Activated gamma-delta T cell (primary cell): ENCODE measurements at places on chromosomes 5 and 9.

DNA sequence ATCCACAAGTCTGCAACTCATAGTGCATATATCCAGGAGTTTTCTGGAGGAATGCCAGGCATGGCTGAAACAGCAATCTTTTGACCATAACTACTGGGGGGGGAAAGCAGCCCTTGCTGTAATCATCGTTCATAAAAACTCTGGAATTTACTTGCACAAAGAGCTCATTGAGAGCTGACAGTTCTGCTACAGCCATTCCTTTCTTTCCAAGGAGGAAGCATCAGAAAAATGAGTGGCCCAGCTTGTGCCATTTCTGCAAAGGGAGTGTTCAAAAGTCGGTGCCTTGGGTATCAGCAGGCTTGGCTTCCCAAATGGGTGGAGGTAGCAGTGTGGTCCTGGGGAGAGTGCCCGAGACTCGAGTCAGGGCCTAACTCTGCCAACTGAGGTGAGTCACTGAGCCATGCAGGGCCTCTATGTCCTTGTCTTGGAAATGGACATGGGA is 101.5 kb downstream of the GCNT1 start:
- no peak for DNase-seq

DNA sequence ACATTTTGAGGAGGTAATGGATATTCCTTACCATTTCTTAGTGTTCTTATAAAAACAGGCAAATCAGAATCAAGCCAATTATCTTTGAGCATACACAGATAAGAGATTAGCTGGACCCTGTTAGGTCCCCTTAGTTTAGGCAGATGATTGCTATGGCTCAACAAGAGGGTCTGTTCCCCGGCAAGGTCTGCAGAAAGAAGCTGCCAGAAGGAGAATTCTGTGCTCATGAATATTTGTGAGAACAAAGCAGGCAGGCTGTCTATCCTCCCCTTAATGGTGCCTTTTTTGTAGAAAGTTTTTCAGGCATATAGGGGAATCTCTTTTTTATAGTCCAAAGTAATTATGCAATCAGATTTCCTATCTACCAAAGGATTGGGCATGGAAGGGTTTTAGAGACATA is 27.5 kb downstream of the CAVIN4 start:
- no peak for DNase-seq

DNA sequence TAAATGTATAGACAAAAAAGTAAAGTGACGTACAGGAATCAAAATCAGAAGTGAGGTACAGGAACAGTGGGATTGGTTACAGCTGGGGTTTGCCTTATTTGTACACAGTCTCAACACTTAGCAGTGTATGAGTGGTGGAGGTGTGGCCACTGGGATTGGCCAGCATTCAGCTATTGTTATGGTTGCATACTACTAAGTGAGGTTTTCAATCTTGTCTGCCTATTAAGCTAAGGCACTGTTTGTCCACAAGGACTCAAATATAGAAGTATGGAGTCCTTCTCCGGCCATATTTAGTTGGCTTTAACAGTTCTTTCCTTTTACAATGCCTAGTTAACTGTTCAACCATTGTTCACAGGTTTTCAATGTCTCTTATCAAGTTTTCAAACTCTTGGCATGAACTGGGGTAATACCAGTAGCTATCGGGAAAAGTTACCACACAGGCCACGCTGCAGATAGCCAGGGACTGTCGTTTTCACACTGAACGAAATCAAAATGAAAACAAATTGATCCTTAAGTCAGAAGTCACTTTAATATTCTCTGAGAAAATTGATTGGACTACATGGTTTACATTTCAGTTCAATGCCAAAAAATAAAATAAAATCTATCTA is 176.0 kb upstream of the FREM1 start:
- DNase-seq: no peak

DNA sequence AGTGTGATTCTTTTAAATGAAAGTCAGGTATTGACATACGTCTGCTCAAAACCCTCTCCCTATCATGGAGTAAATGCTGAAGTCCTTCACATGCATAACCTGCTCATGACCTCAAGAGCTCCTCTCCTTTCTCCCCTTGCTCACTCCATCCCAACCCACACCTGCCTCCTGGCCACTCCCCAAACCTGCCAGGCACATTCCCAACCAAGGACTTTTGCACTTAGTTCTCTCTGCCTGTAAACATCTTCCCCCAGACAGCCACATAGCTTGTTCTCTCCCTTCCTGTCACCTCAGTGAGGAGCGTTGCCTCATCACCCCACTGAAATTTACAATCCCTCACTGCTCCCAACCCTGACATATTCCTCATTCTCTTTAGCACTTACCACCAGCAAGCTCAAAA is 8.7 kb downstream of the SETD9 start:
- no peak for DNase-seq

DNA sequence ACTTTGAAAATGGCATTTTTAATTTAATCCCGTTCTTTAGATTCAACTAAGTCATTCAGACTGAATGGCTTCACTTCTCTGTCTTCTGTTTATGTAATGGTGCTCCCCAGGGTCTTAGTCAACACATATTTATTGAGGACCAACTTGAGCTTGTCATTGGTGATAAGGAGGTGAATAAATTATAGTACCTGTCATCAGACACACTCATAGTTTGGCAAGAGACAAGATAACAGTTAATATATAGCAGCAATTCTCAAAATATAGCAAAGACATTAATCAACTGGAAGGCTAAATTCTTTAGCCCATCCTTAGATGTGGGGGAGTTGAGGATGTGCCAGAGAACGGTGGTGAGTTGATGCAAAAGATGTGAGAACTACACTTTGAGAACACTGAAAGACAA is 78.4 kb downstream of the MACIR start:
- DNase-seq: no peak

- DNase-seq: no peak
These were observed 391.1 kb upstream of the GRAMD2B start for GRCh38 chr5:126031989-126032716.

DNA sequence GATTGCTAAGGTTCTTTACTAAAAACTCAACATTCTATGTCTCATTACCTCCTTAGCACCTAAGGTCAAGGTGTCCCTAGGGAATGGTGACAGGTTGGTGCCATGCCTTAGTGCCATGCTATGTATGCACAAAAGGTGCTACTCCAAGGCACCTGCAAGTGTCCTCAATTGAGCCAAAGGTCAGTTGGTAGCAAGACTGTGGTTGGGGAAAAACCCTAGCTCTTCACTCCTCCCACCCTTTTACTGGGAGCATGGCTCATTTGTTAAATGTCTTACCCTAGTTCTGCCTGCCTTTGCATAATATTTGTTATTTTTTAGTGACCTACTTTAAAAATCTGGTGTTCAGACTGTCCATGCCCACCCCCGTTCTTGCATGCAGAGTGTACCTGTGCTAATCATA is 17.0 kb downstream of the ACO1 start:
- no peak for DNase-seq

- DNase-seq: no peak
These were observed 2.2 kb downstream of the PRDM12 start for GRCh38 chr9:130666393-130667119.

GRCh38 chr5:64566310-64566916 is 60.6 kb downstream of the RGS7BP start:
- DNase-seq: no peak

GRCh38 chr5:69414885-69415583 is at the start of gene MARVELD2:
MARVELD2 (plus strand) TSS chr5:69415116; CDS start chr5:69419386, 4,270 bp downstream.
- peak; percentile 12 for DNase-seq

DNA sequence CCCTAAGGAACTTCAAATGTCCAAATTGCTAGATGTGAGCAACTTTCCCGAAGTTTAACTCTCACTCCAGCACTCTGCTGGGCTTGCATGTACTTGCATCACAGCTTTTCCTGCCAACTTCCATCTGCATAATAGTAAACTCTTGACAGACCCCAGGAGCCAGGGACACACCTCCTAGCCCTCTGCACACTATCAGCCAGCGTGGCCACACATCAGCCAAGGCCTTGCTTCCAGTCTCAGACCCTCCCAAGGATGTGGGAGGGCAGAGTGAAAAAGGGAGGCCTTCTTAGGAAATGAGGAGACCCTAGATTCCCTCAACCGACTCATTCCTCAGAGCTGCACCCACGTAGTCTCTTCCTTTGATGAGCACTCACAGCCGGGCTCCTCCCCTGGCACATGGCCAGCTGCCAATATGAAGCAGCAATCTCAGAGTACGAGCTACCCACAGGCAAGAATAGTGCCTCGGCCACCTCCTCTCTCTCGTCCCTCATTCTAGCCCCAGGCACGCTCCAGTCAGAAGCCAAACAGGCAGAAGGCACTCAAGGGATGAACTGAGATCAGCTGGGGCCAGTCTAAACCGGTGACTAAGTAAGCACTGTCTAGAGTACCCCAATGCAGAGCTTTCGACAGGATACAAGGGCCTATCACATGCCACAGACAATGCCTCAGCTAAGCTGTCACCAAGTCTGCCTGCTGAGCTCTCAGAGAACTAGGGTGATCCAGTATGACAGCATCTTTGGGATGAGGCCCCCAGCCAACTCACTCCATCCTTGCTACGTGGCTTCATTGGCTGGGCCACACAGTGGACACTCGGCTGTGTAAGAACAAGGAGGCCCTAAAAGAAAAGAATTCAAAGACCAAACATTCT is 2.3 kb downstream of the P4HA2 start:
- DNase-seq: no peak

GRCh38 chr9:35728041-35728971 is 3.7 kb downstream of the TLN1 start:
- no peak for DNase-seq

- DNase-seq: no peak
These were observed 93.9 kb downstream of the SNX18 start for GRCh38 chr5:54611290-54611951.

DNA sequence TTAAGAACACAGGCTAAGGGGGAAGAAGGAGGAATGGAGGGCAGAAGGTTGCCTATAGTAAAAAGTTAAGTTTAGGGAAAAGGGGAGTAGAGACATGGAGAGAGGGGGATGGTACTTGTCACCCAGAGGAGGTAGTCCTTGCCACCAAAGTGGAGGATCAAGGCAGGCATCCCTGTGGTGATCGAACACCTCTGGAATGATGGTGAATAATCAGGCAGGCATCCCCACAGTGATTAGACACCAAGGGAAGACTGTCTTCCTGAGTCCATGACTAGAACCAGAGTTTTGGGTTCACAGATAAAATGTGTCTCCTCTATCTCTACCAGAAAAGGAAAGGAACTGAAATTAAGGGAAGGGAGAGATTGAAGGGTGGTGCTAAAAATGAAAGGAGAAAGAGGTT is 19.2 kb upstream of the HMGCS1 start:
- no peak for DNase-seq

GRCh38 chr9:109113892-109114609 is 5.7 kb downstream of the TMEM245 start:
- no peak for DNase-seq
